ENCODE measurements at places on chromosomes 5 and 9. TPM values are rescaled to one million over a fixed set of nuclear protein-coding genes. Genes with fewer than 3 reads are reported as not detected.

GPR150 gene
- not detected for total RNA-seq

DNA sequence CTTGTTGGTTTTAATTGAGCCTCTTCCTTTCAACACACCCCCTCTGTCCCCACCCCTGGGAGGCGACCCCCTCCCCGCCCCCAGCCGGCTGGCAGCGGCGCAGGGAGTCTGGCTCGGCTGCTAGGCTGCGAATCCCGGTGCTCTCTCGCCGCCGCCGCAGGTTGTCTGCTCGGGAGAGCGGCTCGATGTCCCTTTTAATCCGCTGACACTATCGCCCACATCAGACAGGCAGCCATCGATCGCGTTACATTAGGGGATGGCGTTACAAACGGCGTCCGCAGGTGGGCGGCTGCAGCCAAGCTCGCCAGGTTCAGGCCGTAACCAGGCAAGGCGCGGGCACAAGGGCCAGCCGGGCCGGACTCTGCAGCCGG, 1.3 kb downstream of the NR2F1-AS1 start:
- H3K27ac ChIP-seq, result peak overlapping the region; percentile 88
- no peak for DNase-seq
- peaks cover 69% of the 10 kb centered on the region for H3K4me1 ChIP-seq
- H3K4me3 ChIP-seq, result peak overlapping the region; percentile 52
- H3K36me3 ChIP-seq, result no peaks in the 10 kb centered on the region

MOB3B gene
- 12.3 TPM for total RNA-seq

DNA sequence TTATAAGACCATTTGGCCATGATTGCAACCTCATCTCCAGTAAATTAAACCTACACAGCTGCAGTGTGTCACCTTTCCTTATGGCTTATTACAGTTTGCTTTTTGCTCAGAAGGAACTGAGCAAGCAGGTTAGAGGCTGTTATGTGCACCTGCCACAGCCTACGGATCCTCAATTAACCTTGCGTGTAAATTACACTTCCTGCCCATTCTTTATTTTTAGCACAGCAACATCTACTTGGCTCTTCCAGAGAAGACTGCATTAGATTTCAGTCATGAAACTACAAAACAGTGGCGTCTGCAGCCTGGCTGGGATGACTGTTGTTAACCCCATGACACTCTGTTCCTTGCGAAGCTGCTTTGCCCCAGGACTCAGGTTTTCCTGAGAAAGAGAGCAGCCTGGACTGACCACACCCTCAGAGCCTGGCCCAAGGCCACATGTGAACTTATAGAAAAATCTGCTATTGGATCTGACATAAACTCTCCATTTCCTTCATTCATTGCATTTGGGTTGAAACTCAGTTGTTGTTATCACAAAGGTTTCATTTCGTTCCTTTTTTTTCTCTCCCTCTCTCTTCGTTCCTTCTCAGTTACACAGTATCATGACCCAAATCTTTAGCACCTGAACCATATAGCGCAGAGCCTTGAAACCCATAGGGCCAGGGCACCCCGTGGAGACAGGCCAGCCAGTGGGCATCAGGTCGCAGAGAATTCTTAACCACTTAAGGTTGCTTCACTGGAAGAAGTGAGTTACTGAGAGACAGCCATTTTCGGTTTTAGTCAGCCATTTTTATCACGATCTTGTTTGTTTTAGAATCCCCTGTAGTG, 138.6 kb downstream of the PALM2AKAP2 start:
- H3K4me1 ChIP-seq, result no peaks in the 10 kb centered on the region
- H3K36me3 ChIP-seq, result no peaks in the 10 kb centered on the region
- H3K4me3 ChIP-seq, result no peak overlapping the region
- H3K27me3 ChIP-seq, result no peaks in the 10 kb centered on the region
- peak overlapping the region; percentile 0 for H3K27ac ChIP-seq

CAVIN4 gene
- total RNA-seq, result not detected

DNA sequence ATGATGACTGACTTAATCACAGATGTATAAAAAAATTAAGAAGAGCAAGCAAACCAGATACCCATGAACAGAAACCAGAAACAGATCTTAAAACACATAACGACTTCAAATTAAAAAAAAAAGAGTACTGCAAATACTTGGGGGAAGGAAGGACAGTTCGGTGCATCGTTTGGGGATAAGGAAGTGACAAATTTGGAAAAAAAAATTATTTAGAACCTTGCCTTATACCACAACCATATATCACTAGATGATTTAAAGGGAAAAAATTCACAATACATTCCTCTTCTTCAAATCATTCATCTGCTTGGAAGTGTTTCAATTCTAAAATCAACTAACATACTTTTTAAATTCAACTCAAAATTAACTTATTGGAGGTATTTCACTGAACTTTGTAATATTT, 1038.6 kb upstream of the DMAC1 start:
- no peaks in the 10 kb centered on the region for H3K27me3 ChIP-seq
- no peaks in the 10 kb centered on the region for H3K36me3 ChIP-seq
- DNase-seq, result no peak
- H3K4me3 ChIP-seq, result no peak overlapping the region
- H3K4me1 ChIP-seq, result no peaks in the 10 kb centered on the region

DNA sequence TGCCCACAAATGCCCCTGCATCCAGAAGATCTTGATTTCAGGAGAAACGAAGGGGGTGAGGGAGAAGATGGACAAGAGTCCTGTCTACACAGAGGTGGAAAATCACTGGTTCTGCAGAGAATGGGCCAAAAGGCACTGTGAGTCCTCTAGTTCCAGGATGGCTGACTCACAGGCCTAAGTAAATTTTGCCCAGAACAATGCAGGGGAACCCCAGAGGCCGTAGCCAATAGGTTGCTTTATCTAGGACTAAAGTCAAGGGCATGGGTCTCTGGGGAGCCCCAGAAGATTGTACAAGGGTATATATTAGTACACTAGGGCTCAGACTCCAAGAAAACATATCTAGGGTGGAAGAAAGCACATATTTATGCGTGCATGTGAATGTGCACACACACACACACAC, 98.0 kb downstream of the SLIT3 start:
- no peak for DNase-seq
- H3K27me3 ChIP-seq, result no peaks in the 10 kb centered on the region
- no peak overlapping the region for H3K27ac ChIP-seq
- no peak overlapping the region for H3K4me3 ChIP-seq
- H3K4me1 ChIP-seq, result no peaks in the 10 kb centered on the region

SNCAIP gene
- total RNA-seq, result 0.45 TPM

DNA sequence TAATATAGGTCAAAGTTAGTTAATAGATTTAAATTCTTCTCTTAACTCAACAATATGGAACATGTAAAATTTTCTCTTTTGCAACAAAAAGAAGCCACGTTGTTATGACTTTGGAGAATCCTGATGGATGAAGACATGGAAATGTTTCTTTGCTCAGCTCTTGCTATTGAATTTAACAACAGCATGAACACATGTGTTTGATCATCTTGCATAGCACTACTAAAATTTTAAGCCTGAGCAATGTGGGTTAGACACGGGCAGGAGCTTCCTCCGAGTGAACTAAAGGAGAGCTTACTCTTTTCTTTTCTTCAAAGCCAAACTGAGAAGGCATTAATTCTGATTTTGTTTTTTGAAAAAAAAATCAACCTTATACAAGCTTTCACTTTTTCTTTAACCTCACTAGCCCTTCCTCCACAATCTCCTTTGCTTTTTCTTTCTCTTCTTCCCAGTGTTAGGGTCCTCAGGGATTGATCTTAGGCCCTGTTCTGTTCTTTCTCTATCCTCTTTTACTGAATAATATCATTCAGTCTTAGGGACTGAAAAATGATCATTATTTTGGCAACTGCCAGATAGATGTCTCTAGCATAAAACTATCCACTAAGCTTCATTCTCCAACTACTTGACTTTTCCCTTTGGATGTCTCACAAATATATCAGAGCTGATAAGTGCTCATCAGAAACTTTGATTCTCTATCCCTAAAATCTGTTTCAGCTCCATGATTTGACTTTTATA, 36.9 kb downstream of the ADAMTS19 start:
- no peak for DNase-seq
- H3K27ac ChIP-seq, result no peak overlapping the region

- no peak overlapping the region for H3K4me3 ChIP-seq
- H3K36me3 ChIP-seq, result no peaks in the 10 kb centered on the region
- peak; percentile 65 for DNase-seq
Observed at GRCh38 chr9:101465326-101465915, 29.8 kb upstream of the ALDOB start.

DNA sequence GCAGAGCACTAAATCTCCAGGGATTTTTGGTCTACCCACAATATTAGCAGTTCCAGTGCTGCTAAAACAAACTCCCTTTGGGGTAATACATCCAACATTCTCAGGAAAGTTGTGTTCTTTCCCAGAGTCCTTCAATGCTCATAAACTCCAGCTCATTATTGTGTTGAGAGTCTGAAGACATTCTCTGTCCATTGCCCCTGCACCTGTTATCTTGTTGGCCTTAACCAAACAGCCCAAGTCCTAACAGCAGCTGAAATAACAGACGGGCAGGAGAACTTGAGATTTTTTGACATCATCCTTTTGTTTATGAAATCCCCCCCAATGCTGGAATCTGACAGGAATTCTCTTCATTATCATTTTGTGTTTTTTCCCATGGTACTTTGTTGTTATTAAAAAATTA, 110.8 kb downstream of the PAPPA start:
- no peak overlapping the region for H3K4me3 ChIP-seq
- no peaks in the 10 kb centered on the region for H3K4me1 ChIP-seq
- no peaks in the 10 kb centered on the region for H3K36me3 ChIP-seq
- no peaks in the 10 kb centered on the region for H3K27me3 ChIP-seq
- no peak for DNase-seq
- H3K27ac ChIP-seq, result no peak overlapping the region

- H3K27ac ChIP-seq, result no peak overlapping the region
- H3K4me3 ChIP-seq, result no peak overlapping the region
- DNase-seq, result peak; percentile 38
- no peaks in the 10 kb centered on the region for H3K27me3 ChIP-seq
Observed at GRCh38 chr5:54803471-54804011, 181.9 kb downstream of the ESM1 start.

GRCh38 chr9:12723409-12724028, 30.3 kb downstream of the TYRP1 start:
- no peaks in the 10 kb centered on the region for H3K27me3 ChIP-seq
- no peaks in the 10 kb centered on the region for H3K4me1 ChIP-seq
- DNase-seq, result peak; percentile 35
- no peak overlapping the region for H3K27ac ChIP-seq

DNA sequence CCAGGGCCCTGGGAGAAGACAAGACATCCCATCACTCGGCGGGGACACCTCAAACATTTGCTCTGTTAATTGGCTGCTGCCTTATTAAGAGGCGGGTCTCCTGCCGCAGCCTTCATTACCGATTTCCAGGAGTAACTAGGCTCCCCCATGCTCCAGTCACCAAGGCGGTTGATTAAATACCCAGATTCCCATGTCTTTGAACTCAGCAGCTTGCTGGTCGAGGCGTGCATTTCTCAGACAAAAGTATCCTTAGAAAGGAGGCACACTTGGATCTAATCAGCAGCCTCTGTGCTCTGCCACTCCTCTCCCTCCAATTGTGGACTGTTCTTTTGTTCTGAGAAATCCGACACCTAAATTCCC, 228.8 kb downstream of the FSTL4 start:
- no peaks in the 10 kb centered on the region for H3K4me1 ChIP-seq
- DNase-seq, result peak; percentile 17
- H3K36me3 ChIP-seq, result no peaks in the 10 kb centered on the region
- no peak overlapping the region for H3K4me3 ChIP-seq

PCDHGC4 gene
- 6.8 TPM for total RNA-seq

DNA sequence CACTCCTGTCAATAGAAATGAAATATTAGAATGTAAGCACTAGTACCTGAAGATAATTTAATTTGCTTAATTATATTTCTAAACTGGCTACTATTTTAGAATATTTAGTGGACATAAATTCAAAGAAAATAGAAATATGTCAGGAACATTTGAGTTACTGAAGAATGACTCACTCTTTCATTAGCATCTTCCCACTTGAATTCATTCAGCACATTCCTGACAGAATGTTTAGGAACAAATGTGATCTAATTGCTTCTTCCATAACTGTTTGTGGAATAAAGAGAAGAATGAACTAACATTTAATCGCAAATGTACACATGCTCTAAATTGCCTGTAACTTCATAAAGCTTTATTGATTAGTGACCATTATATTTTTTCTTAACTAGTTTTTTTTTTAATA, 306.2 kb upstream of the ADAMTSL1 start:
- H3K36me3 ChIP-seq, result no peaks in the 10 kb centered on the region
- H3K4me3 ChIP-seq, result no peak overlapping the region
- no peak for DNase-seq
- H3K4me1 ChIP-seq, result no peaks in the 10 kb centered on the region
- no peak overlapping the region for H3K27ac ChIP-seq

DNA sequence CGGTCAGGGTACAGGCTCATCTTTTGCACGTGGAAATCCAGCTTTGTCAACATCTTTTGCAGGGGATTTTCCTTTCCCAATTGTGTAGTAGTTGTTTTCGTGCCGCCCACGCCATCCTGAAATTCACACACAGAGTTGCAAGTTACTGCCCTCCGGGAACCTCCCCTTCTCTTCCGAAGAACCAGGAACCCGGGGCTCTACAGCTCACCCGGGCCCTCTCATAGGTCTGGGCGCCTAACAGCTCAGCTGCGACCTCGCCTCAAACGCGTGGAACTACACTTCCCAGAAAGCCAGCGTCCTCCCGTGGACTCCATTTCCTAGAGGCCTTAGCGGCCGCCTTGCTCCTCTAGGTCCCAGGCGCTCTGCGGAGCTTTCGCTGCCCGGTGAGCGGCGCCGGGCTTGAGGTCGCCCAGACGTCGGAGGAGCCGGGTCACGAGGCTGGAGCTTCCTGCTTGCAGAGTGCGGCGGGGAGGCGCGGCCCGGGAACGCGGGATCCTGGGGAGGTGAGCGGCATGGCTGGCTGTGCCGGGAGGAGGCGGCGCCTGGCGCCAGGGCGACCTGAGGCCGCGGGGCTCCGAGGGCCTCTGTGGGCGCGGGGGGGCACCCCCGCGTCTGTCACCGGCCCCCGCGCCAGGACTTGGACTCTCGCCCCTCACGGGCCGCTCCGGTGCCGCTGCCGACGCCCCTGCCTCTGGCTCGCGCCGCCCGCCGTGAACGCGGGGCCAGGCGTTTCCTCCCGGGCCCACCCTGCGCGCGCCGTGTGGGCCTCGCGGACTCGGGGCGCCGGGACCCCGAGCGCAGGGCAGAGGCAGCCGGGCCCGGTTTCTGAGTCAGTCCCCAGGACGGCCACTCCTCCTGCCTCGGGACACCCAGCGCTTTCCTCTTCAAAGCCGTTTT, at the start of gene ZNF354B:
TSS of gene ZNF354B (plus strand) at position 329 of the 897 bp plus-strand sequence. CDS start 1,095 bp downstream, outside the sequence.
- H3K27ac ChIP-seq, result peak within 1 kb of the TSS; percentile 87
- DNase-seq, result peak; percentile 97
- peaks cover 27% of the 10 kb centered on the region for H3K36me3 ChIP-seq

GRCh38 chr5:152051499-152052454, 127.1 kb upstream of the GLRA1 start:
- H3K4me3 ChIP-seq, result no peak overlapping the region
- H3K27me3 ChIP-seq, result no peaks in the 10 kb centered on the region
- no peaks in the 10 kb centered on the region for H3K4me1 ChIP-seq

BRINP1 gene
- total RNA-seq, result not detected

FOXD4L3 gene
- total RNA-seq, result not detected

Measured in stomach (tissue), 19 donors.